ENCODE measurements at places on chromosomes 12 and 14.
A peak's percentile ranks its signal among the peaks of the same experiment; 100 is the strongest.

GRCh38 chr12:104964856-104965205 is 6.7 kb upstream of the SLC41A2 start:
- peak; percentile 35 for DNase-seq

DNA sequence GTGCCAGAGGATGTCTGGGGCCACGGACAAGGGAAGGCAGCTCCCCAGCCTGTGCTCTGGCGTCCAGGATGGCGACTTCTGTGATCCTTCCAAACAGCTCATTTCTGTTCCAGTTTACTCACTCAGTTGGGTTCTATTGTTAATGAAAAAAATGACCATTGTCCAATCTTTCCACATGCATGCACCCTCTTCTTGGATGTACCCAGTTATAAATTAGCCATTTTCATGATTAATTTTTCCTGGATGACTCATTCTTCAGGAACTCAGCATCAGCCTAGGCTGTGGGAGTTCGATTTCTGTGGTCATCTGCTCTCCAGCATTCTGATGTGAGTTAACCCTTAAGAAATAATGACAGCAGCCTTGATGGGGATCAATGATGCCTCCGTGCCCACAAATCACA is 926.8 kb downstream of the BCL11B start:
- DNase-seq = no peak

DNA sequence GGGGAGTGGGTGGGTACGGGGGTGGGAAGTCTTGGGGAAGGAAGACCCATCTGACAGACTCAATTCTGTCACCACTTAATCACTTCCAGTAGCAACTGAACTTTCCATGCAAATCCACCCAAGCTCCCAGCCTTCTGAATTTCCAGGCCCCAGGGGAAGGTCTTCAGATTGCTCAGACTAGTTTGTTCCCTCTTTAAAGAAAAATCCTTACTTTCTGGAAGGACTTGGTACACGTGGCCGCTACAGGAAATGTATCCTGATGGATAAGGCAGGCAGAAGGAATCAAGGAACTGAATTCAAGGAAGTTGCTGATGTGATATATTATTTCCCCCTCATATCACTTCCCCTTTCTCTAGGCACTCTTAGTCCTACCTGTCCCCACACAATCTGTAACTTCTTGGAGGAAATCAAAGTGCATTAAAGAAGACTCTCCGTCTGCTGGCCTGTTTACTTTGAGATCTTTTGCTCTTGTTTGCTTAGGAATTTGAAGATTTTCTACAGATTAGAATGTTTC is 6.4 kb downstream of the NFKBIA start:
- no peak for DNase-seq

DNA sequence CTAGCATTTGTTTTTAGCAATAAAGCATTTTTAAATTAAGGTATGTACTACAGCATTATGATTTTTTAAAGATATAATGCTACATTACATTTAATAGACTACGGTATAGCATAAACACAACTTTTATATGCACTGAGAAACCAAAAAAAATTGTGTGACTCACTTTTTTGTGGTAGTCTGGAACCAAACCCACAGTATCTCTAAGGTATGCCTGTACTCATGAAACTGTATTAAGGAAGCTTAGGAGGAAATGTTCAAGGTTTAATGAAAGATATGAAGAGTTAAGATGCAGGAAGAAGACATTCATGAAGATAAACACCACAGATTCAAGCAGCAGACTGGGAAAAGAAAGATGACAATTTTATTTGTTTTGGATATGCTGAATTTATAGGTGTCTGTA is 51.7 kb downstream of the PPP1R12A start:
- no peak for DNase-seq

GRCh38 chr12:77102123-77102522 is 36.8 kb upstream of the E2F7 start:
- DNase-seq = no peak

DNA sequence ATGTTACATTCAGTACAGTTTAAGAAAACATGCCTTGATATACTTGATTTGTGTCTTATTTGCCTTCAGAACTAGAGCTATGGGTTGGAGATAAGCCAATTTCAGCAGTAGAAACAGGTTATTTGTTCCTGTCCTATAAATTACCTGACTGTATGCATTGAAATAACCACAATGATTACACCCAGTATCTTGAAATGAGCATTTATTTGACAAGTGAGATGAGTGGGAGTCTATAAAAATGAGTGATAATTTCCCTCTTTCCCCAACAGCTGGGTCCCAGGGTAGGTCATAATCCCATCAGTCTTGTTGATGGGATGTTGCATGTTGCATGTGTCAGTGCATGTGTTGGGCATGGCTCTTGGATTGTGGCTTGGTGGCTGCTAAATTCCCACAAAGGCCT is 3.7 kb downstream of the TAS2R42 start:
- no peak for DNase-seq

- DNase-seq = peak; percentile 69
Observed at GRCh38 chr12:110741341-110742095, 1.2 kb downstream of the PPP1CC start.

DNA sequence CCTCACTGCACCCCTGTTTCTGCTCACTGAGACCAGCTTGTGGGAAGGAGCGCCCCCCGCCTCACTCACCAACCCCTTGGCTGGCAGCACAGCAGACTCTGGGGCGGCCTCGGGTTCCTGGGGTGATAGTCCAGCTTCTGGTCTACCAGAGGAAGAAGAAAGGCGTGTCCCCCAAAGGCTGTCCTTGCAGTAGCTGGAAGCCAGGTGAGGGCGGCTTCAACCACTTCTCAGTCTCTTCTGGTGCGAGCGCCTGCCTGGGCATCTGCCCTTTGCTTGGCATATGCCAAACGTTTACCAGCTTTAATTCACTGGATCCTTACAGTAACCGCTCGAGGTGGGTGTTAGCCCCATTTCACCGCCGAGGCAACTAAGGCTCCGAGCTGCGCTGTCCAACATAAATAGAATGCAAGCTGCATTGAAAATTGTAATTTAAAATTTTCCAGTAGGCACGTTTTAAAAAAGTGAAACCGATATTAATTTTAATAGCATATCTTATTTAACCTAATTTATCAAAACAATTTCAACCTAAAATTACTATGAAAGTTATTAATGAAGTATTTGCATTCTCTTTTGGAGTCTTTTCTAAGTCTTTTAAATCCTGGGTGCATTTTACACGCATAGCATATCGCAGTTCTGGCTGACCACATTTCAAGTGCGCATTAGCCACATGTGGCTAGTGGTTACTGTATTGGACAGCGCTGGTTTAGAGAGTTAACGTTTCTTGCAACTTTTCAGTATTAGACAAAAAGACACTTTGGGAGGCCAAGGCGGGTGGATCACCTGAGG is 872 bp downstream of the FAM177A1 start:
- peak; percentile 52 for DNase-seq

All from NCI-H1417 (cell line).